ENCODE measurements at places on chromosomes 16 and 17.
A peak's percentile ranks its signal among the peaks of the same experiment; 100 is the strongest.

GRCh38 chr16:12178251-12178990 lies 201.9 kb downstream of the SNX29 start:
- DNase-seq = no peak

DNA sequence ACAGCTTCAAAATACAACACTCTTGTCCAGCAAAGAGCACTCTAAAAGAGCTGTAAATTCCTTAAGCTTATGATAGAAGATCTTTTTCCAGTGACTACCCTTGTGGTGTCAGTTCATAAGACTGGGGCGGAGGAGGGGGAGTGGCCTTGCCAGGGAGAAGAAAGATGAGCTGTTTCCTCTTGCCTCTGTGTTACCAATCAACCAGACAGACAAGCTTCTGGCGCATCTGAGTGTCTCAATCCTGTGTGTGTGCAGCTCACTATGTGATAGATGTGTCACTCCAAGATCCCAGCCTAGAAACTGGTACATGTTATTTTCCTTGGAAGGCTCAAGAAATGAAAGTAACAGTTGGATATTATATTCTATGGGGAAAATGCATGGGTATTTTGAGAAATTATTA lies 167.4 kb upstream of the CACNG3 start:
- DNase-seq = no peak

DNA sequence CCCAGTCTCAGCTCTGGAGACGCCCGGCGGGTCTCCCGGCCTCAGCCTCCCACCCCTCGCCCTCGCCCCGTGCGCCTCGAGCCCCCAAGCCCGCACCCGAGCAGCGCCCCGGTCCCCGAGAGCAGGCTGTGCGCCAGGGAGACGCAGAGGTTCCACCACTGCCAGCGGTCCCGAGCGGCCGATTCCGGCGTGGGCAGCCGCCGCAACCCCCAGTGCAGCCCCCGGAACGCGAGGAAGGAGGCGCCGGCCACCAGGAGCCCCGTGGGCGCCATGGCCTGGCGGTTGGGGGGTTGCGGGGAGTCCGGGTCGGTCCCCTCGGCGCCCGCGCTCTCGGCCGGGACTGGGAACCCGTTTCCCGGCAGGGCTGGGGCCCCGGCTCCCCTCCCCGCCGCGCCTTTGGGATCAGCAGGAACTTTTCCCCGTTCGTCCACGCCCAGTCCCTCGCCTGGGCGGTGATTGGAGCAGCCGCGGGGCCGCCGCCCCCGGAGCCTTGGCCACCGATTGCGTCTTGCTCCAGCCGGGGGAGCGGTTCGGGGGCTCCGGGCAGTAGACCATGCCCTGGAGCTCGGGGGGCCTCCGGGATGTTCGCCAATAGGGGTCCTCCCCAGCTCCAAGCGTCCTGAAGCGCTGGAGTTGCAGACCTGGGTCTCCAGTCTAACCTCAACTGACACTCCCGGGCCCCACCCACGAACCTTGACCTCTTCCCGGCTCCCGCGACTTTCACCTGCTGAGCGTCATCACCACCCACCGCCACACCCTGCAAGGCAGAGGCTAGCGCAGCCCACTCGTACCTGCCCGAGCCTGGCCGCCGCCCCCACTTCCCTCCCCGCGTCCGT lies at the start of gene TLCD2:
TLCD2 (minus strand) TSS at position 407 of the 836 bp plus-strand sequence; CDS start at position 272, 135 bp downstream.
- DNase-seq = no peak

DNA sequence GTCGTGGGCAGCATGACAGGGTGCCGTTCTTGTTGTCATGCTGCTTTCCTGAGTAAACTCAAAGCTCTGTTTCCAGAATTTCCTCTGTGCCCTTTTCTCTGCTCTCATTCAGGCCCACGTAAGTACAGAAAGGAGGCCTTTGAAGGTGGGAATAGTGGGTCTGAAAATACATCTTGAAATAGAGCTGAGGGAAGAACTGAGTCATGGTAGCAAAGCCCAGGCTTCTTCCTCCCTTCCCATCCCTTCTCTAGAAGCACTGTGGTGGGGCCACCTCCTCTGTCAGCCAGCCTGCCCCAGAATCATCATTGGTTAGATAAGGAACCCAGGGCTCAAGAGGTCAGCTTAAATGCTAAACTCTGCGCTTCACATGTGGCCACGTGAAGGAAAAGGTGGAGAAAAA lies 9.4 kb downstream of the CTRL start:
- DNase-seq = no peak

GRCh38 chr17:80006339-80006720 lies 29.3 kb downstream of the TBC1D16 start:
- DNase-seq = no peak

- DNase-seq = no peak
Measured at GRCh38 chr16:7703672-7704071, 371.0 kb downstream of the RBFOX1 start.

DNA sequence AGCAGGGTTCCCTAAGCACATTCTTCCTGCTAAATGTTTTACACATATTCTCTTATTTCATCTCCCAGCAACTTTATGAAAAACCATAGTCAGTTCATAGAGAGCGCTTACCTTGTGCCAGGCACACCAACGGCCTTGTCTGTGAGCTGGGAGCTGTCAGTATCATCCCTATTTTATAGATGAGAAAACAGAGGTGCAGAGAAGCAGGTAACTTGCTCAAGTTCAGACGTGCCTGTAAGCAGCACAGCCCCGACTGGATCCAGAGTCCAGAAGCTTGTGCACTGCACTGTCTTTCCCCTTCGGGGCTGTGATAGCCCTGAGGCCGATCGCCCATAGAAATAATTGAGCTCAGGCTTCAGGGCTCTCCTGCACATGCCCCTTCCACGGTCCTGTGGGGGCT lies 6.2 kb downstream of the AQP8 start:
- no peak for DNase-seq

GRCh38 chr17:14616528-14616927 lies 315.6 kb downstream of the HS3ST3B1 start:
- no peak for DNase-seq

GRCh38 chr16:81836279-81837054 lies 57.4 kb downstream of the PLCG2 start:
- no peak for DNase-seq

DNA sequence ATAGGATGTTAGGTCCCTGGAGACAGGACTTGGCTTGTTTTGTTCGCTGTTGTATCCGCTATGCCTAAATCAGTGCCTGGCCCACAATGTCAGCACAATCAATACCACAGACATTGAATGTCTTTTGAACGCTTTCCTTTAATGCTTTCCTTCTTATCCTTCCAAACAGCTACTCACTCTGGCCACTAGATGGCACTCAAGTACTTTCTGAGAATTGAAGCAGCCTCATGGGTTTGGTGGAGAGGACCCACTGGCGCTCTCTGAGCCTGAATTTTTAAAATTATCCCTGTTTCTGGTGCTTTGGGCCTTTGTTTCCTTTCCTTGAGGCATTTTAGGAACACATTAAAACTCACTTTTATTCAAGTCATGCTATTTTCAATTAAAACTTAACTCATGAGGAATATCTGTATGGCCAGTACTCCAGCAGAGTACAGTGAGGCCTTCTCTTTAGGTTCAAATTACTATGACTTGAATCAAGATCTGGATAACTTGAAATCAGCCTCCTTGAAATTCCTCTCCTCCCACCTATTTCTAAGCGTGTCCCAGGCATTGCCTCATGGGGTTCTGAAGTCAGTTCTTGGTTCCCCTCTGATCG lies 3.2 kb upstream of the NLRP1 start:
- DNase-seq = peak; percentile 84

- peak; percentile 10 for DNase-seq
Measured at GRCh38 chr17:6437466-6437865, 2.5 kb upstream of the AIPL1 start.

- DNase-seq = no peak
Measured at GRCh38 chr17:59427425-59427921, 96.0 kb downstream of the YPEL2 start.

DNA sequence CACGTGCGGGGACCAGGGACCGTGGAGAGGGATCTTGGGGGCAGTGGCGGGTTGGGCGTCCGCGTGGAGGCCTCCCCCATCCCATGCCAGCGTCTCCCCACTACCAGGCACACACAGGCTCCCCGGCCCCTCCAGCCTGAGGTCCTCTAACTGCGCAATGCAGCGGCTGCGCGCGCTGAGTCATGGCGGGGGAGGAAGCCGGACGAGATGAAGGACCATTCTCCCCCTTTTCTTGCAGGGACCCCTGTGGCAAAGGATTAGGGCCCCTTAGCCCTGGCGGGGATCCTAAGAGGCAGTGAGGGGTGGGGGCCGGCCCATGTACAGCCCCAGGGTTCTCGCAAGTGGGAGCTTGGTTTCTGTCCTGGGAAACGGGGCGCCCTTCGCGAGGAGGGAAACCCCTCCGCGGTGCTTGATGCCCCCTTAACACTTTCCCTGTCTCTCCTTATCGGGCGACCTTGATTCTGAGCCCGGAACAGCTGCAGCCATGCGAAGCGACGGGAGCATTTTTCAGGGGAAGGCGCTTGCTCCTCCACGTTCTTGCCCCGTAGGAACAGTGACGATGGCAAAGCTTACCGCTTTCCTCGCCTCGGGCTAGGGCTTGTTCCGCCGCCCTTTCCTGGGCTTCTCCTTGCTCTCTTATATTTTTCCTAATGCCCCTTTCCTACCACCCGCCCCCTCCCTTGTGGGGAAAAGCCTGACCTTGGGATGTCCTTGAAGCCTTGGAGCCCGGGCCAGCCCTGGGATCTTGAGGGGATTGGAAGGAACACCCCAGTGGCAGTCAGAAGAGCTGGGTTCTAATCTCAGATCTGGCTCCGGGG lies 592 bp downstream of the ALDOA start:
- peak; percentile 40 for DNase-seq

GRCh38 chr16:82138478-82139285 lies 31.3 kb downstream of the MPHOSPH6 start:
- DNase-seq = peak; percentile 24

DNA sequence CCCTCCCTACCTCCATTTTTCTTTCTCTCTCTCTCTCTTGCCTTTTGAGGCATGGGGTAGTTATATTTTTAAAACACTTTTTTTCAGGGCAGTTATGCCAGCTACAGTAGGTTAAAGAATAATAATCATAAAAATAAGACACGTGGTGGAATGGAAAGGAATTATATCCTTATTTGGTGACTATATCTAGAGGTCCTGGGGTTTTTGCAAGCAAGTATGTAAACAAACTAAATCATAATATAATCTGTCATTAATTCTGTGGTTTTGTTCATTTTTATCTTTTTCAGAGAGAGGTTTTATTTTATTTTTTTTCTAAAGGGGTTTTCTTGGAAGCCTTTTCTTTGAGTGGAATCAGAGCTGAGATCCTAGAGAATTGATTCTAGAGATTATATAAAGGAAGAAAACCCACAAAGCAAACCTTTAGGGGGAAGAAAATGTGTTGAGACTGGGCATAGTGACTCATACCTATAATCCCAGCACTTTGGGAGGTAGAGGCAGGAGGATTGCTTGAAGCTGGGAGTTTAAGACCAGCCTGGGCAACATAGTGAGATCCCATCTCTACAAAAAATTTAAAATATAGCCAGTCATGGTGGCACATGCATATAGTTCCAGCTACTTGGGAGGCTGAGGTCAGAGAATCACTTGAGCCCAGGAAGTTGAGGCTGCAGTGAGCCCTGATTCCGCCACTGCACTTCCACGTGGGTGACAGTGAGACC lies 53.2 kb downstream of the NQO1 start:
- no peak for DNase-seq

DNA sequence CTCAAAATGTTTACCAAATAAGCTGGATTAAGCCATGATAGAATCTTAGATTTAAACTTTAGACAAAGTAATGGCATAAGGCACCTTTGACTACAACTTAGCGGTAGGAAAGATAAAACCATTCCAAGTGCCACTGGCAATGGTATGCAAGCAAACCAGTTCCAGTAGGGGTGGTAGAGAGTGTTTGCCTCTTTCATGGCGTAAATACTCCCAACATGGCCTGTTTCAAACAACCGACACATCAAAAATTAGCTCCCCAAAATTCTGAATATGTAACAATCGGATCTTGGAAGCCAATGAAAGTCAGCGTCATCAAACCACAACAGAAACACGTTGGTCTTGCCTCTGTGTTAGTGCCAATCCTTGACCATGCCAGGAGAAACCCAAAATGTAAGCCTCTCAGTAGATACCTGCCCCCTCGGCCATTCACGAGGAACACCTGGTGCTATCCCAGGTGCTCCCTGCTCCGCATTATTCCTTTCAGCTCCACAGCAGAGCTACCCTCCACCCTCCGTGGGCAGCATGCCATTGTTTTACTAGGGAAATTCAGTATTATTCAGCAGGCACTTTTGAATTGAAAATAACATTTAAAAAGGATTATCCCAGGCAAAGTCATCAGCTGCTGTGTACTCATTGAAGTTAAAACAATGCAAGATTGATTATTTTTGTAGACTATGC lies 307.8 kb upstream of the CDH11 start:
- DNase-seq = no peak

DNA sequence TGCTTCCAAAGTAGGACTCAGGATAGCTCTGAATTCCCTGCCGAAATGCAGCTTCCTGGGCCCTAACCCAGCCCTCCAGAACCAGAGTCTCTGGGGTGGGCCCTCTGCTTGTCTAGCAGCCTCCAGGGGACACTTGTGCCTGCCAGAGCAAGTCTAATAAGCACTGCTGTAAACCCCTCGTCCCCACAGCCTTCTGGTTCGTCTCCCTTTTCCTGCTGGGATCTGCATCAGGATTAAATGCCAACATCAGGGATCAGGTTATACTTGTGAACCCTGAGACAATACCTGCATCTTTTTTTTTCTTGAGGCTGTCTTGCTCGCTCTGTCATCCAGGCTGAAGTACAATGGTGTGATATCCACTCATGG lies 282.0 kb downstream of the SEC14L1 start:
- DNase-seq = no peak

GRCh38 chr17:10815319-10815718 lies 11.4 kb upstream of the TMEM238L start:
- DNase-seq = no peak

GRCh38 chr16:54204756-54205155 lies 81.8 kb downstream of the IRX3 start:
- no peak for DNase-seq

DNA sequence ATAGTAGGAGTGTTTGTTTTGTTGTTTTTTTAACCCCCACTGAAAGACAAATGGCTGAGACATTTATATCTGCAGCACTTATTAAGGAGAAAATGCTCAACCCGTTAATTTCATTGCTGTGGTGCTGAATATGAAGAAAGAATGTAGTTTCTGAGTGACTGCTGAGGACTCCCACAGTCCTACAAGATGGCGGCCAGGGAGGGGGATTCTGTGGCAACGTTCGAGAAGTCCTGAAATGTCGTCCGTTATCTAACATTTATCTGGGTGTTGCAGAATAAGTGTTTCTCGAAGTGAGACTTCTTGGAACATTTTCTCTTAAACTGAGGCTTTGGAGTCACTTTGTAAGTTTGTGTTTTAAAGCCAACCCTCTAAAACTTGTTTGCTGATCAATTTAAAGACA lies 530.4 kb downstream of the XYLT1 start:
- DNase-seq = no peak
